ENCODE measurements at places on chromosomes 7 and 10.

DNA sequence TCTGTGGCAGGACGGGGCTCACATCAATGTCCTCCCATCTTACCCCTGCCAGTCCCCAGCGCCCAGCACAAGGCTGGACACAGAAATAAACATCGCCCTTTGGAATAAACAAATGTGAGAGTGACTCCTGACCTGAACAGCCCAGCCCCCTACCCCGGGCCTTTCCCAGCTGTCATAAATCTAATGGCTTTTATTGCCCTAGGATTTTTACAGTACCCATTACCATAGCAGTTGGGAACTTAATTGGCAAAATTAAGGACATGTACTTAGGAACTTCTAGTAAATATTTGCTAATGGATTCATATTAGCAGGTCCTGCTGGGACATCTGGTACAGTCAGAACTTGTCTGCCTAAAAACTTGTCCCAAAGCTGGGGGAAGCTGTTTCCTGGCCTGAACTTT, 76.6 kb downstream of the GLRX3 start:
- DNase-seq: no peak

DNA sequence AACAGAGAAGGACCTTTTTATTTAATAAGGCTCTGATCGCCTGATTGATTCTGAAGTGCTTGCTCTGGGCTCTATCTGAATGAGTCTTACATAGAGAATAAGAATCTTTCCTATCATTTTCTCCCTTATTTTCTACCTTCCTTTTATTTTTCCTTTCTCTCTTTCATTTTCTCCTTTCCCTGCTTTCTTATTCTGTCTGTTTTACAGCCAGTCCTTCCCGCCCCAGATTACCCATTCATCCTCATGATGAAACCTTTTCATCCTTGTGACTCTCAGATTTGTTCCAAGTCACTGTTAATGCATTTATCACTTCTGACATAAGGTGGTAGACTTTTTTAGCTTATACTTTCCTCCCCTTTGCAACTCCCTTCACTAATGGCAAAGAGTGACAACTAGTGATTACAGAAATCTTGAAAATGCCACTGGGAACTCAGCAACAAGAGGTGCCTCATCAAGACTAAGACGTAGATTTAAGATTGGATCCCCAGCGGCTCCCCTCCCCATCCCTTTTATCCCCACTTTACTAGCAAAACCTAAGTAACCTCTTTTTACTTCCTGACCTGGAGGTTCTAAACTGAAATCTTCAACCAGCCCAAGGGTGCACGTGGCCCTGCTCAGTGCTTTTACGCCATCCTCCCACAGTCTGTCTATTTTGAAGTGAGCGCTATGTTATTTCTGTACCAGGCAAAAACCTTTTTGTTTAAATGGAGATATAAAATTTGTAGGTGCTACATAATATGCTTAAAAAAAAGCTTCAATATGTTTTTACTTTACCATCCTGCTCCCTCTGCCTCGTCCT, 179.8 kb downstream of the DYNC1I1 start:
- no peak for DNase-seq

GRCh38 chr10:125294109-125294508, 133.7 kb upstream of the CTBP2 start:
- DNase-seq: no peak

GRCh38 chr10:14332903-14333302, 2.2 kb upstream of the FRMD4A start:
- DNase-seq: no peak

GRCh38 chr10:75405598-75406461, 4.3 kb upstream of the ZNF503 start:
- no peak for DNase-seq
